ENCODE measurements at places on chromosomes 4 and X.

DNA sequence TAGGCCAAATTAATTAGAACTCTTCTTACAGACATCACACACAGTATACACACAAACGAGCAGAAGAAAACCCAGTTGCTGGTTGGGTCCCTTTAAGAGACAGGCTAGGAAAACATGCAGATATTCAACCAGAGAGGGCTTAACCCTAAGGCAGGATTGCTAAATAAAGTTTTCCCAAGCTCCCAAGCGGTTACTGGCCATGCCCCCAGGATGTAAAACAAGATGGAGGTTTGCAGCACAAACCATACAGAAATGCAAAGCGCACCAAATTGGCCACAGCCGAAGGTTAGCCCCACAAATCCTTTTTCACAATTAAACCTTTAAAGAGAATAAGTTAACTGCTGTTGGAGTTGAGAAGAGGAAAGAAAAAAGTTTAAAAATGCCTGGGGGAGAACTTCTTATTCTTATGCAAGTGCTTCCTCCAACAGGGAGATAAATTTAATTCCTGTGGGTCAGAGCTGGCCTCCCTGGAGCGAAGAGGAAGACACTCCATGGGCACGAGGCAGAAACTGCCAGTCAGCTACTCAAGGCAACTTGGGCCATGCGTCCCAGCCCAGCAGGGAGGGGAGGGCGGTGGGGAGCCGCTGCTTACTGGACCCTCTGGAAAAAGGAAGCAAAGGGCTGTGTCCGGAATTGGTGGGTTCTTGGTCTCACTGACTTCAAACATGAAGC, 167.6 kb upstream of the ARSJ start:
- DNase-seq: no peak

DNA sequence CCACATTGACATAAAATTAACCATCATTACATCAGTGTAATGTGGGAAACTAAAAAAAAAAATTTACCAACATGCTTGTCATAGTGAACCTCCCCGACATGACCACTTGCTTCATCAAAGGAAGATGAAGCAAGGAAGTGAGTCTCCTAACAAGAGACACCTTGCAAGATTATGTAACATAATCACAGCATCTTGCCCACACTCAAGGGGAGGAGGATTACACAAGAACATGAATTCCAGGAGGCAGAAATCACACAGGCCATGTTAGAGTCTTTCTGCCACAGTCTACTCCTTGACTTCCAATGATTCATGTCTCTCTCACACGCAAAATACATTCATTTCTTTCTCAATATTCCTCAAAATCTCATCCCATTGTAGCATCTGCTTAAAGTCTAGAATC, 93.3 kb downstream of the AKAP4 start:
- DNase-seq: no peak

- peak; percentile 44 for DNase-seq
Observed at GRCh38 chr4:17324386-17324830, 187.5 kb downstream of the QDPR start.

- DNase-seq: peak; percentile 83
Observed at GRCh38 chrX:130060122-130061069, 49.9 kb downstream of the ELF4 start.

GRCh38 chrX:19931146-19931545, 43.7 kb upstream of the SH3KBP1 start:
- DNase-seq: peak; percentile 37

GRCh38 chrX:50962156-50962555, 51.6 kb downstream of the BMP15 start:
- no peak for DNase-seq

- no peak for DNase-seq
Observed at GRCh38 chr4:30920043-30920442, 199.9 kb downstream of the PCDH7 start.

DNA sequence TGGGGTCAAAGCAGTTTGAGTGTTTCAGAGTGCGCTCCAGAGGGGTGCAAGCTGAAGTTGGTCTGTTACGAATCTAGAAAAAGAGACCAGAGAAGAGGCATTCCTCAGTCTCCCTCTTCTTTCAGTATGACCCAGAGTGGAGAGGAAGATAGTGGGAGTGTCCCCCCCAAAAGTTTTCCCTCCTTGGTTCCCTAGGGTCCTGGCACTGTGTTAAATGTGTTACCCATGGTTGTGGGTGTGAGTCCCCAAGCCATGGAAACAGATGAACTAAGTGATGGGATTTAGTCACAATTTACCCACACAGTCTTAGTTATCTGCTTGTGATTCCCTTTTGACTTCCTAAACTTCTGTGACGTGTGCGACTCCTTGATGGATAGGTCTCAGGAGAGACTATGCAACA, 27.0 kb upstream of the NAF1 start:
- DNase-seq: no peak

GRCh38 chr4:96347582-96347981, 507.7 kb downstream of the PDHA2 start:
- DNase-seq: no peak

- DNase-seq: no peak
Observed at GRCh38 chr4:1826531-1827350, 29.2 kb downstream of the LETM1 start.

- DNase-seq: peak; percentile 72
Observed at GRCh38 chrX:108167211-108167872, 75.8 kb downstream of the ATG4A start.

- DNase-seq: peak; percentile 71
Observed at GRCh38 chrX:17412692-17413091, 37.7 kb downstream of the NHS start.

- DNase-seq: no peak
Observed at GRCh38 chr4:124070688-124071484, 641.6 kb downstream of the ANKRD50 start.

- no peak for DNase-seq
Observed at GRCh38 chr4:63618883-63619718, 790.1 kb downstream of the TECRL start.

- DNase-seq: no peak
Observed at GRCh38 chrX:581720-582298, 48.8 kb upstream of the SHOX start.

DNA sequence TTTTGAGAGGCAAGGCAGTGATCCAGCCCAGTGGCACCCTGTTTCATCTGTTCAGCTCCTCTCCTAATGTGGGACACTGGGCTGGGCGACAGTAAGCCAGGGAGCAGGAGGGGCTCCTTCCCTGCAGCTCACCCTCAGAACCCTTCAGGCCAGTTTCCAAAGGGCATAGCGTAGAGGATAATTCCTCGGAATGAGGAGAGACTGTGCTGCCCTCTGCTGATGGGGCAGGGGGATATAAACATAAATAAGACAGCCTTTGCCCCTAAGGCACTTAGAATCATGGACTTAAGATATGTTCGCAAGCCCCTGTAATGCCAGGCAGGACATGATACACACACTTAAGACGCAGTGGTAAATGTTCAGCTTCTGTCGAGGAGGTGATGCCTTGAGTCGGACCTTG, 27.9 kb upstream of the ZNF185 start:
- DNase-seq: no peak

- no peak for DNase-seq
Observed at GRCh38 chrX:73876911-73877310, 313.9 kb downstream of the CHIC1 start.

- no peak for DNase-seq
Observed at GRCh38 chrX:109952985-109953905, 49.7 kb upstream of the TMEM164 start.

GRCh38 chr4:80913381-80913780, 117.1 kb upstream of the BMP3 start:
- DNase-seq: no peak

DNA sequence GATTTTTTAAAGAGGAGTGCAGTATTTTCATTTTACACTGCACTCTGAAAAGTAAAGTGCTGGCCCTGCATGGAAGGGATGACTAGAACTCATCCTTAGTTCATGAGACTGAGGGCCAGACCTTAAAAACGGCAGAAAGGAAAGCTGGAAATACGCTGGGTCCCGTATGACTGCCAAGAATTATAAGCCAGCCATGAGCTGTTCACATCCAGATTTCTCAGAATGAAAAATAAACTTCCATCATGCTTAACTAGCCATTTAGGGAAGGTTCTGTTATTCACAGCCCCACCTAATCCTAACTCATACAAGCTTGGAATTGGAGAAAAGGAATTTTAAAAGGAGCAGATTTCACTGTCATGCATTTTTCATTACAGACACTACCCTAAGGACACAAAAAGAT, 894.4 kb downstream of the FAT4 start:
- peak; percentile 64 for DNase-seq

DNA sequence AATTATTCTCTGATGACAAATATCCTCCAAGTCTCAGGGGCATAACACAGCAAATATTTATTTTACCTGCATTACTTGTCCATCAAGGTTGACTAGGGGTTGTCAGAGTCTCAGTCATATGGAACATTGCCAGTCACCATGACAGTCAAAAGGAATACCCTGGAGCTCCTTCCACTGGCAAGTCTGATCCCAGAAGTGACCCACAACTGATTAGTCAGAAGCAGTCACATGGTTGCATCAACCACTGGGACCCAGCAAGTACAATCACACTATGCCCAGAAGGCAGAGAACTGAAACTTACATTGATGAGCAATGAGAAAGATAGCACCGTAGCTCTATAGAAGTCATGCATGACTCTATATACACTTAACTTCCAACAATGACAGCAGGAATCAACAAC, 41.9 kb upstream of the SOD3 start:
- DNase-seq: peak; percentile 74

GRCh38 chrX:55908661-55909212, 191.2 kb downstream of the RRAGB start:
- peak; percentile 24 for DNase-seq

GRCh38 chr4:188683571-188683970, 544.3 kb downstream of the TRIML1 start:
- no peak for DNase-seq

DNA sequence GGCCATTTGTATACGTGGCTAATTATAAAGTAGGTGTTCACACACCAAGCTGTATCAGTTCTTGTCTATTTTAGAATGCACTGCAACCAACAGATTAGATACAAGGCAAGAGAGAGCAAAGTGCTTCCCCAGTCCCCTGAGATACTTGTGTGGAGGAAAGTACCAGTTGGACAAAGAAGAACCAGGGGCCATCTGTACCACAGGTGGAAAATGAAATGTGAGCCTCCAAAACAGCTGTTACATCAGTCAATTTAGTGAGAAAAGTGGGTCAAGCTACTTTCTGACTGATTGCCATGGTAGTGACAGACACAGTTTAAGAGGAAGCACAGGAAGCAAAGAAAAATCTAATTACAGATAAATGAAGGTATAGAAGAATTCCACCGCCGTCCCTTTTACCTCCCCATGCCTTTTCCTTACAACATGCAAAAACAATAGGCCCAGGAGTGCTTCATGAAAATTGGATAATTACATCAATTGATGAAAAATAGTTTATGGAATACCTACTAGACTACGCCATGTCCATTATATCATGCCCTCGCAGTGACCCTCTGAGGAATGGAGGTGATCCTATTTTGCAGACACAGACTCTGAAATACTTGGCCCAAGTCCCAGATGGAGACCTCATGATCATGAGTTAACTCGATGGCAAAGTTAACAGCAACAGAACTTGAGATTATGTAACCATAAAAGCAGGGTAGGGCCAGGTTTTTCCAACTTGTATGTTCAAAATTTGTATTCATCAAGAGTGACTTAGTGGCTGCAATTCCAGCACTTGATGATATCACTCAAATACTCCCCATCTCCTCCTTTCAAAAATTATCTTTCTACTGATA, 15.8 kb downstream of the SMPX start:
- DNase-seq: no peak

- peak; percentile 52 for DNase-seq
Observed at GRCh38 chr4:110514889-110515479, 39.0 kb downstream of the ENPEP start.

DNA sequence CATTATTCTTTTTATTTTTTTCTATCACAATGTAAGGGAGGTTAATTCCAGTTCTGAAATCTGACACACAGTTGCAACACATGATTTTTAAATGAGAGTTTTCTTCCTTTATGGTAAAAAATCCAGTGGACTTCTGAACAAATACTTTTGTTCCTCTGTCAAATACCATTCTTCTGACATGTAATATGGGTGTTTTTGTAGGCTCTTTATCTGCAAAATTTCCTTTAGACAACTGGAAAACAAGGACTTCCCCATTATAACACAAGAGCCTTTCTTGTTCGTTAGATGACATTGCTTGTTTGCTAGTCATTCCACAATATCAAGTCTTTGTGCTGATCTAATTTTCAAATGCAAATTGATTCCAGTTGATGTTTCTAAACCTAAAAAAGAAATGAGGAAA, 7.7 kb downstream of the FANCB start:
- peak; percentile 24 for DNase-seq

DNA sequence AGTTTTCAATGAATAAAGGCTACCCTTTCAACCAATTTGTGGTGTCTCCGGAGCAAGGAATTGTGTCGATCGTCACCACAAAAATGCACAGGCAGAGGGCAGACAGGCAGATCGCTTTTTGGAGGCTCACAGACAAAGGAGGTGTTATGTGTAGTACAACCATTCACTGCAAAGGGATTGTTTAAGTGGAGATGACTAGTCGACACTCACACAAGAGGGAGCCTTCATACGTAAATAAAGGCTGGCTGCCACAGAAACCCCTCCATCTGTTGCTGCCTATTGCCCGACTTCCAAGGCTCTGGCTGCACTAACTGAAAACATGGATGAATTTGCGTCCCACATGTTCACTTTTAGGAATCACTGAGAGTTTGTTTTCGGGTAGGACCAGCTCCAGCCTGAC, 281.1 kb downstream of the NKX6-1 start:
- DNase-seq: no peak

- DNase-seq: no peak
Observed at GRCh38 chrX:136423724-136424123, 64.0 kb upstream of the BRS3 start.

DNA sequence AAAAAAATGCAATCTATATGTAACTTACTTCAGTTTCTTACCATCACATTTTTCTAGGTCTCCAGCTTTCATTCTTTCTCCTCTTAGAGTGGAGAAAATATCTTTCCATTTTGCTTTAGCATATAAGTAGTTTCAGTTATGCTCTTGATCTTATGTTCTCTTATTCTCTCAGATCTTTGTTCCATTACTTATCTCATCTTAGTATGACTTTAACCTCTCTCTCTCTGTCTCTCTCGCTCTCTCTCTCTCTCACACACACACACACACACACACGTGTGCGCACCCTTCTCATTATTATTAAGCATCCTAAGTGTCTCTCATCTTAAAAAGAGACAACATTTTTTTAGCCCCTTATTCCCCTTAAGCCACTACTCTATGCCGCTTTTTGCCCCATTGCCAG, 92.8 kb downstream of the FAAH2 start:
- DNase-seq: no peak

- peak; percentile 33 for DNase-seq
Observed at GRCh38 chrX:78124307-78124706, 15.1 kb downstream of the TAF9B start.

GRCh38 chr4:97235521-97235920, 907.8 kb downstream of the STPG2 start:
- no peak for DNase-seq

DNA sequence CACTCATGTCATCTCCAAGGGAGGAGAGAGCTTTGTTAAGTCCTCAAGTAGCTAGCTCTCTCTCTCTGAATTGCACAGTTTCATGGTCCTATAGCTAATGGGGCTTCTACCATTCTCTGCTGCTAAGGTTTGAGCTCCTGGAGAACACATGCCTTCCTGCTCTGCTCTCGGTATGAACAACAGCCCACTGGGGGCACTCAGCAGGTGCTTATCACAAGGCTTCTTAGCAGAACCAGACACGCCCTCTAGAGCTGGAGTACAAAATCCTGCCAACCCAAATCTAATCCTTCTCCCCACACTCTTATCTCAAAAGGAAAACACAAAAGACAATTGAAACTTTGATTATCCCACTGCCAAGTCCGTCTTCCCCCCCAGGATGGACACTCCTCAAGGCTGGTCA, 176.5 kb downstream of the HS3ST1 start:
- DNase-seq: no peak

GRCh38 chr4:146975527-146975926, 29.9 kb upstream of the TTC29 start:
- no peak for DNase-seq
